ENCODE measurements at places on chromosomes 6 and 20.

GRCh38 chr6:113684382-113684901, 172.7 kb upstream of the MARCKS start:
- DNase-seq: no peak

- DNase-seq: no peak
Measured at GRCh38 chr6:13907001-13907350, 17.8 kb upstream of the RNF182 start.

- DNase-seq: peak; percentile 43
Measured at GRCh38 chr20:45487231-45487635, 17.7 kb downstream of the WFDC2 start.

- DNase-seq: no peak
Measured at GRCh38 chr6:87196275-87196842, 41.0 kb downstream of the ZNF292 start.

- no peak for DNase-seq
Measured at GRCh38 chr6:36526066-36526465, 21.2 kb downstream of the STK38 start.

GRCh38 chr20:10971096-10971495, 297.3 kb upstream of the JAG1 start:
- DNase-seq: no peak

- DNase-seq: no peak
Measured at GRCh38 chr20:23928788-23929187, 49.2 kb upstream of the CST5 start.

- DNase-seq: no peak
Measured at GRCh38 chr20:63959699-63960075, 3.5 kb upstream of the UCKL1 start.

DNA sequence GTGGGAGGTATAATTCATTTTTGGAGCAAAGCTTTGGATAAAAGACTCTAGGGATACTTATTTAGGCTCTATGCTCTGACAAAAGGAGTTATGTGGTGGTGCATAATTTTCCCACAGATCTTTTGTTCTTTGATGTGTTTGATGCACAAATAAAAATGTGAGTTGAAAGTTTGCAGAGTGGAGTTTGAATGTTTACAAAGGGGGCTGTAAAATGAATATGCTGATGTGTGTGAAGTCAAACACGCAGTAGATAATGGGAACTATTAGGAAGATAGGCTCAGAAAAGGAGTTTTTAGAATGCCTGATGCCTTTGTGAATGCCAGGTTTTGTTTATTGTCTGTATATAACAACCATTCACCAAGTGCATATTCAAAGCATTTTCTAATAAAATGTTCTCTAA, 545.0 kb upstream of the EPHA7 start:
- peak; percentile 3 for DNase-seq

DNA sequence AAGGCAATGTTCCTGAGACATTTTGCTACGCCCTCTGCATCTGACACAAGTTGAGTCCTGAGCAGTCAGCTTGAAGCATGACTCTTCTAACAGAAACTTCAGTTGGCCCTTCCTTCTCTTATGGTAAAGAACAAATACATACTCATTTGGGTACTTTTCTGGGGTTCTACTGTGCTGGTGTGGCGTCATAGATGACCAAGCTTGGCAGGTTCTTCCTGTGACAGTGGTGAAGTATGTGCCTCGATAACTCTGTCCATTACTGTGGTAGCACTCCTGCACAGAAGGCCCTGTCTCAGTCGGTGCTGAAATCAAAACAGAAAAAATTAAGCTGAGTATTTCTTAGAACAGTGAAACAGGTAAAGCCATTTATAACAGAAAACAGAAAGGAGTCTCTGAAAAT, 152.5 kb downstream of the SLC22A3 start:
- no peak for DNase-seq

- no peak for DNase-seq
Measured at GRCh38 chr6:113318575-113318917, 538.6 kb upstream of the MARCKS start.

- no peak for DNase-seq
Measured at GRCh38 chr20:4719190-4719589, 2.5 kb upstream of the PRND start.

DNA sequence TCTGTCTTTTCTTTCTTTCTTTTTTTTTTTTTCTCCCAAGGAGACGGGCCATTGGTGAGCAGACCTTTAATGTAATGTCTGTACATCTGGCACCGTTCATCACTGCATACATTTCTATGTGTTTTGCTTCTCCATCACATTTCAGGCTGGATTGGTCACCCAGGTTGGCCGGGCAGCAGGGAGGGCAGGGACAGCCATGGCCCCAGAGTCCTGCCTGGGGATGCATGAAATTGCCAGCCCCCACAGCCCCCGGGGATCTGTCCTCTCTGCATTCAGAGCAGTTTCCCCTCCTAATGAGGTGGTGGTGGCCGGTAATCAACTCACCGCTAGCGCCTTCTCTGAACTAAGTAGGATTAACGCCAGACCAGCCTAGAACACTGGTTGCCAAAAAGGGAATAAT, 50.4 kb downstream of the APCDD1L start:
- no peak for DNase-seq

DNA sequence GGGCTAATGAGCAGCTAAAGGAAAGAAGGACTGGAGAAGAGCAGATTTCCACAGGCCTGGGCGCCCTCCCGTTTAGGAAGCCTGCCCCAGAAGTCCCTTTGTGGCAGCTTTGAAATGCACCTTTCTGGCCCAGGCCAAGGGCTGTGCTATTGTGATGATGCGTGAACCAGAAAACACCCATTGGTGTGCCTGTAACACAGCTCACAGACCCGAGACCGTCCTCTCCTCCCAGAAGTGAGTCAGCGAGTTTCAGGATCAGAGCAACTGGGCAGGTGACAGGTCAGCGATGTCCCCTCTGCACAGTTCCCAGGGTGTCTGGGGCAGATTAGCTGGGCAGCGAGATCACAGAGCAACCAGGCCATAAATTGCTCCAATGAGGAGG, 71.9 kb upstream of the SULF2 start:
- DNase-seq: peak; percentile 36

DNA sequence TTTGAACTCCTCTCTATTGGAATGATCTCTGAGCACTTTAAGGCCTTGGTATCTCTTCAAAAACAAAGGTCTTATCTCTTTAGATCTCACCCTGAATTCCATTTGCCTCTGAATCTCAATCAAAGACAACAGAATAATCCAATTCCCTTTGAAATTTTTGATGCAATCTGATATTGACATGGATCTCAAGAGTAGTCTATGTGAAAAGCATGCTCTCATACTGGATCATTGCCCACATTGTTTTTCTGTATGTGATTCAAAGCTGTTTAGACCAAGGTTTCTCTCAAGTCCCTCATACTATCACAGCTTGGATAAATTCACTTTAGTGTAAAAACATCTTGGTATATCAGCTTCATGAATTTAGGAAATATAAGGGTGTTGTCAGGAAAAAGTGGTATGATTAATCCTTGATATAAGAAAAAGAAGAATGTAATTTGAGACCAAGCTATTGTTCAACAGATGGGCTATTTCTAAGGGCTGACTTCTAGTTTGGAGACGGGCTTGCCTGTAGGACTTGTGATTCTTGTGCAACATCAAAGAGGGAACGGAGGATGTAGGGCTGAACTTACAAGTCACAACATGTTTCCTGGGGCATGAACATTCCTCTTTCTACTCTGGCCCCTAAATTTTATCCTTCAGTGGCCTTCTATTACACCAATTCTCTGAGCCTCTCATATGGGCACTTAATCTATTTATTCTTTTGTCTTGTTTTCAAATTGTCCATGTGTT, 77.9 kb upstream of the CITED2 start:
- no peak for DNase-seq

- DNase-seq: no peak
Measured at GRCh38 chr6:82872185-82872584, 193.5 kb downstream of the UBE3D start.

GRCh38 chr20:14445310-14445709, 107.9 kb upstream of the FLRT3 start:
- no peak for DNase-seq

GRCh38 chr20:36175016-36175415, 20.5 kb downstream of the EPB41L1 start:
- no peak for DNase-seq
